ENCODE measurements at places on chromosomes 6 and 20. TPM values are rescaled to one million over a fixed set of nuclear protein-coding genes. Genes with fewer than 3 reads are reported as not detected.

DNA sequence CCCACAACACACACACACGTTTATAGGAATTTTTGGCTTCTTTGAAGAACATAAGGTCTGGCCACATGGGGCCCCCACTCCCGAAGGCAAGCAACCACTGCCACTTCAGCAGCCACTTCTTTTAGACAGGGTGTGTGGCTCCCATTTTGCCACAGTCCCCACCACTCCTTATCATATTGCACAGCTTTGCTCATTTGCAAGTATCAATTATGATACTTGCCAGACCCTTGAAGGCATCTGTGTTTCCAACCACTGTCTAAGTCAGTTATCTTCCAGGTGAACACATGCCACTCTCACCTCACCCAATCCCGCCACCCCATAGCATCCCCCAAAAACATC, 73.1 kb downstream of the NOL4L start:
- no peaks in the 10 kb centered on the region for H3K4me1 ChIP-seq
- H3K36me3 ChIP-seq = no peaks in the 10 kb centered on the region
- no peak for DNase-seq
- H3K4me3 ChIP-seq = no peak overlapping the region
- no peak overlapping the region for H3K27ac ChIP-seq

Gene TMEM170B
- 0.53 TPM for total RNA-seq

GRCh38 chr6:168442646-168443045, 1.7 kb downstream of the SMOC2 start:
- no peak for DNase-seq
- no peak overlapping the region for H3K4me3 ChIP-seq
- no peaks in the 10 kb centered on the region for H3K36me3 ChIP-seq

- H3K4me1 ChIP-seq = no peaks in the 10 kb centered on the region
- DNase-seq = no peak
- no peak overlapping the region for H3K27ac ChIP-seq
- no peaks in the 10 kb centered on the region for H3K27me3 ChIP-seq
- H3K4me3 ChIP-seq = no peak overlapping the region
- no peaks in the 10 kb centered on the region for H3K36me3 ChIP-seq
These were observed 287.9 kb upstream of the FERMT1 start for GRCh38 chr20:6410721-6411120.

Gene KHDC1L
- total RNA-seq = not detected

Gene CASS4
- total RNA-seq = 11.2 TPM

DNA sequence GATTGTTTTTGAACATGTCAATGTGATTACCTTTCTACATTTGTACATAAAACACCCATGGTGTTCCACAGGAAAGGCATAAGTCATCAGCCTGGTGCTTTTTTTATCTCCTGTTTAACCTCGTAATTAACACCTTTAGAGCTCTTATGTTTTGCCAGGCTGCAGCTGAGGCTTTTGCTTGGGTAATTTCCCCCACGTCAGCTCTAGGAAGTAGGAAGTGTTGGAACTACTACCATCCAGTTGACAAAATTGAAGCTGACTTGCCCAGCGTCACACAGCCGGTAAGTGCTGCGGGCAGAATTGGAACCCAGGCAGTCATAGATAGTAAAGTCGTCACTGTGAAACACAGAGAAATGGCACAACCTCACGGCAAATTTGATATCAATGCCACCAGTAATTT, 86.6 kb upstream of the BMP2 start:
- H3K36me3 ChIP-seq = no peaks in the 10 kb centered on the region
- no peak for DNase-seq
- no peak overlapping the region for H3K4me3 ChIP-seq
- no peaks in the 10 kb centered on the region for H3K4me1 ChIP-seq
- H3K27me3 ChIP-seq = no peaks in the 10 kb centered on the region

DNA sequence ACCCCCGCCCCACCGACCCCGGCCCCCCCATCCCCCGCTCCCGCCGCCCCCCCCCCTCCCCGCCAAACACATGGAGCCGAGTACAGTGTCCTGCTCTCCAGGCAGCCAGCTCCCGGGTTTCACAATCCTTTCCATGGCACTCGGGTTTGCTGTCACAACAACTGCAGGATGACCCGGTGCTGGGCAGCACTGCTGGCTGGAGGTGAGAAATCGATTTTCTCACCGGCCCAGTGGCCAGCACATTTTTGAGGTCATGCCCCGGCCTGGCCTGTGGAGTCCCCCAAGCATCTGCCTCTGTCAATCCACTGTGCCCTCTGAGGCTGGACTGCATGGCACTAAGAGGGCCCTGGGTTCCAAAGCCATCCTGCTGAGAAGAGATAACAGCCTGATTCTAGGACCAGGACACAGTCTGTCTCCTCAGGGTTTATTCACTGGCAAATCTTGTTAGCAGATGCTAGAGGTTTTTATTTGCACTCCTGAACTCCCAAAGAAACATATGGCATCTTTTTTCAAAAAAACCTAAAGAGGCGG, 129.5 kb downstream of the NFATC2 start:
- no peaks in the 10 kb centered on the region for H3K27me3 ChIP-seq
- H3K4me3 ChIP-seq = peak overlapping the region; percentile 30
- peak overlapping the region; percentile 56 for H3K27ac ChIP-seq
- DNase-seq = no peak

- no peak overlapping the region for H3K27ac ChIP-seq
- H3K27me3 ChIP-seq = no peaks in the 10 kb centered on the region
- no peak overlapping the region for H3K4me3 ChIP-seq
- no peaks in the 10 kb centered on the region for H3K4me1 ChIP-seq
- H3K36me3 ChIP-seq = no peaks in the 10 kb centered on the region
These were observed 12.6 kb upstream of the ZC3H12D start for GRCh38 chr6:149497365-149497764.

DNA sequence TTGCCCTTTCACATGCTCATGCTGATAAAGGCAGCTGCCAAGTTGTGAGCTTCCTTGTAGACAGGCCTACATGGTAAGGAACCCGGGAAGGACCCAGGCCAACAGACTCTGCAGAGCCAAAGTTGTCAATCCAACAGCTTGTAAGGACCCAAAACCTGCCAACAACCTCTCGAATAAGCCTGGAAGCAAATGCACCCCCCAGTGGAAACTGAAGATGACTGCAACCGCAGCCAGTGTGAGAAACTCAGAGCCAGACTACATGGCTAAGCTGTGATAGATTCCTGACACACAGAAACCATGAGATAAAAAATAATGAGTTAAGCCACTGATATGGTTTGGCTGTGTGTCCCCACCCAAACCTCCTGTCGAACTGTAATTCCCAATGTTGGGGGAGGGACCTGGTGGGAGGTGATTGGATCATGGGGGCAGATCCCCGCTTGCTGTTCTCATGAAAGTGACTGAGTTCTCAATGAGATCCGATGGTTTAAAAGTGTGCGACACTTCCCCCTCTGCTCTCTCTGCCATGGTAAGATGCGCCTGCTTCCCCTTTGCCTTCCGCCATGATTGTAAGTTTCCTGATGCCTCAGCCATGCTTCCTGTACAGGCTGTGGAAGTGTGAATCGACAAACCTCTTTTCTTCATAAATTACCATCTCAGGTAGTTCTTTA, 18.8 kb upstream of the CLPSL2 start:
- no peak for DNase-seq
- H3K36me3 ChIP-seq = no peaks in the 10 kb centered on the region
- H3K4me3 ChIP-seq = no peak overlapping the region
- no peak overlapping the region for H3K27ac ChIP-seq
- no peaks in the 10 kb centered on the region for H3K27me3 ChIP-seq

GRCh38 chr20:46694484-46694883, 5.2 kb upstream of the TP53RK start:
- DNase-seq = no peak
- no peaks in the 10 kb centered on the region for H3K4me1 ChIP-seq
- H3K4me3 ChIP-seq = no peak overlapping the region
- no peaks in the 10 kb centered on the region for H3K36me3 ChIP-seq

- H3K4me3 ChIP-seq = no peak overlapping the region
- no peak overlapping the region for H3K27ac ChIP-seq
- H3K36me3 ChIP-seq = no peaks in the 10 kb centered on the region
- H3K27me3 ChIP-seq = no peaks in the 10 kb centered on the region
- H3K4me1 ChIP-seq = no peaks in the 10 kb centered on the region
- no peak for DNase-seq
These were observed 206.2 kb upstream of the TCF21 start for GRCh38 chr6:133682506-133683307.

- H3K27me3 ChIP-seq = no peaks in the 10 kb centered on the region
- no peak overlapping the region for H3K27ac ChIP-seq
- no peak overlapping the region for H3K4me3 ChIP-seq
- DNase-seq = no peak
These were observed 413.5 kb downstream of the BCKDHB start for GRCh38 chr6:80519811-80520594.

Gene THEMIS
- not detected for total RNA-seq

DNA sequence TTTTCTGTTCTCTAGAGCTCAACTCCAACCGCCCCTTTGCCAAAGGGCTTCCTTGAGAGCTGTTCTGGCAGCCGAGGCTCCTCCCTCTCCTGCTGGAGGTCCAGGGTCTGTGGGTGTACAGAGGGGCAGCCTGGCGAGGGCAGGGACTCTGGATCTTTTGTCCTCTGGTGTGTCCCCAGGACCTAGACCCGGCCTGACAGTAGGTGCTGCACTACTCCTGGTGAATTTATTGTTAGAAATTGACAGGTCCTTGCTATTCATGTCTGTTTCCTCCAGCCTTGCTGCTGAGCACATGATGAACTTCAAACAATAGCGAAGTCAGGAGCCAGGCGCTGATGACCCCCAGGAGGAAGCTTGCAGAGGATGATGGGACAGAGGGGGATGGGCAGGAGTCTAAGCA, 234.7 kb upstream of the SULF2 start:
- H3K27me3 ChIP-seq = no peaks in the 10 kb centered on the region
- H3K36me3 ChIP-seq = no peaks in the 10 kb centered on the region
- no peak for DNase-seq
- no peaks in the 10 kb centered on the region for H3K4me1 ChIP-seq

Gene RFX6
- total RNA-seq = not detected

DNA sequence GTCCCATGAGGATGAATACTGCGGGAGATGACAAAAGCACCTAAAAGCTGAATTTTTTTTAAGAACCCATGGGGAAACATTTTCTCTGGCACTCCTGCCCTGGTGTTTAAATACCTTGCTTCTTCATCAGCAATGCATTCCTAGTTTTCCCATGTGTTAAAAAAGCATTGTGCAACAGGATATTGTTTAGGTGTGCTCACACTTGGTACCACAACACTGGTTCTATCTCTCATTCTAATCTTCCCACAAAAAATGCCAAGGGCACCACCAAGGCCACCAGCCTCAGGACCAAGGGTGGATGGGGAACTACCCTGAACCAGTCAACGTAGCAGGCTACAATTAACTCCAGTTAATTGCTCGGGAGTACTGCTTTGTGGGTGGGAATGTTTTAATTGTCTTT, 50.9 kb downstream of the ALDH5A1 start:
- no peaks in the 10 kb centered on the region for H3K27me3 ChIP-seq
- no peaks in the 10 kb centered on the region for H3K36me3 ChIP-seq
- H3K27ac ChIP-seq = no peak overlapping the region
- no peaks in the 10 kb centered on the region for H3K4me1 ChIP-seq

DNA sequence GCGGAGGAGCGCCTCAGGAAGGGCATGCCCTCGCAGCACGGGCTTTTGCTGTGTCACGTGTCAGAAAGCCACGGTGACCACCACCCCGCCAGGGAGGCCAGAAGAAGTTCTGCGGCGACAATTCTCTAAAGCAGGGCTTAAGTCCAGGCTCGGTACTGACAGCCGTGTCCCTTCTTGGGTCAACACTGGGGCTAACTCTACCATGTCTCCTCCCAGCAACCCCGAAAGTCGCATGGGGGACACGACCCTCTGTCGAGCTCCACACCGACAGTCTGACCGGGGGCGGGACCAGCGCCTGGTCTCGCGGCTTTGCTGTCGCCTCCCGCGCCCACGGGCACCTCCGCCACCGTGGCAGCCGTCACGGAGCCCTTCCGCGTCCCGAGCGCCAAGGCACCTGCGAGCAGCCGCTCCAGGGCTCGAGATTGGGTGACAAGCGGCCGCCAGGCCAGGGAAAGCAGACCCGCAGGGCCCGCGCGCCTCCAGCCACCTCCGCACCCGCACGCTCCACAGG, 534 bp downstream of the NANP start:
- peak overlapping the region; percentile 88 for H3K4me3 ChIP-seq
- H3K4me1 ChIP-seq = peaks cover 6% of the 10 kb centered on the region
- no peaks in the 10 kb centered on the region for H3K36me3 ChIP-seq
- no peaks in the 10 kb centered on the region for H3K27me3 ChIP-seq

Gene GABRR2
- total RNA-seq = 0.32 TPM

GRCh38 chr6:113858480-113859348, 1.6 kb downstream of the MARCKS start:
- H3K27ac ChIP-seq = peak overlapping the region; percentile 89
- H3K4me3 ChIP-seq = peak overlapping the region; percentile 58
- peak; percentile 86 for DNase-seq
- H3K36me3 ChIP-seq = no peaks in the 10 kb centered on the region
- H3K4me1 ChIP-seq = peaks cover 5% of the 10 kb centered on the region

GRCh38 chr6:13074415-13075140, 253.8 kb downstream of the TBC1D7 start:
- no peak overlapping the region for H3K4me3 ChIP-seq
- no peaks in the 10 kb centered on the region for H3K27me3 ChIP-seq
- H3K4me1 ChIP-seq = peaks cover 18% of the 10 kb centered on the region
- no peaks in the 10 kb centered on the region for H3K36me3 ChIP-seq
- DNase-seq = no peak
- no peak overlapping the region for H3K27ac ChIP-seq

Gene CNR1
- total RNA-seq = 35.0 TPM

- no peak for DNase-seq
- H3K36me3 ChIP-seq = peaks cover 20% of the 10 kb centered on the region
- H3K4me3 ChIP-seq = no peak overlapping the region
- H3K27me3 ChIP-seq = no peaks in the 10 kb centered on the region
- H3K27ac ChIP-seq = peak overlapping the region; percentile 43
- H3K4me1 ChIP-seq = peaks cover 39% of the 10 kb centered on the region
These were observed 180.9 kb downstream of the SASH1 start for GRCh38 chr6:148523551-148523950.

Gene PPIL1
- total RNA-seq = 24.2 TPM

Gene SCRT2
- total RNA-seq = not detected

DNA sequence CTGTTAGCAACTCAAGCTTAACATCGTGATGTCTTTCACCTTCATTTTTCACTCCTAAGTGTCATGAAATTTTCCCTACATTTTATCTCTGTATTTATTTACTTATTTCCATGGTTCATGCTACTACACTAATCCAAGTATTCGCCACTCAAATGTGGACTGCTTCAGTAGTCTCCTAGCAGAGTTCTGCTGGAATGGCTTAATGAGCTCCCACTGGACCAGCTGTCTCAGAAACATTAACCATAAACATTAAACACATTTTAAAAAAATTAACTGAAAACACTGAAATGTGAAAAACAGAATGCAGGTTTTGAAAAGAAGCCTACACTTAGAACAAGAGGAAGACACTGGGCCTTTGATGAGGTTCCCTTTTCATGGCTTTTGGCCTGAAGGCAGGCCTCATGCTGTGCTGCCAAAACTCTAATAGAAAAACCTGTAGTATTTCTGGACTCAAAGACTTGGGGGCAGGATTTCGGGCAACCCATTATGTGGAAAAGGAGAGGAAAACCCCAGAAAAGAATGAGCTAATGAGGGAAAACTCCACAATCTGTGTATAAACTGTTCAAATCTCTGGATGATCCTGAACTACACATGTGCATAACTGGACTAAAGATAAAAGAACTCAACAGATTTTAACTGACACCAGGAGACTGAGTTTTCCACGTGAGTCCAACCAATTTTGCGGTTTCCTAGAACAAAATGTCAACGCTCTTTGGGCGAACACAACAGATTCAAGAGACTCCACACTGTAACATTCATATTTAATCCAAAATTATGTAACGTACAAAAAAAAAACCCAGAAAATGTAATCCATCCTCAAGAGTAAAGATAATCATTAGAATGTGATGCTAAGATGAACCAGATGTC, 33.0 kb downstream of the SAMD3 start:
- no peaks in the 10 kb centered on the region for H3K4me1 ChIP-seq
- no peak overlapping the region for H3K4me3 ChIP-seq
- H3K27me3 ChIP-seq = no peaks in the 10 kb centered on the region
- no peaks in the 10 kb centered on the region for H3K36me3 ChIP-seq
- no peak for DNase-seq
- no peak overlapping the region for H3K27ac ChIP-seq

Gene ENPP5
- 0.53 TPM for total RNA-seq
